Dermis microvascular lymphatic vessel endothelial cell (primary cell): ENCODE measurements at places on chromosomes 2 and 18. TPM values are rescaled to one million over a fixed set of nuclear protein-coding genes. Genes with fewer than 3 reads are reported as not detected.
A peak's percentile ranks its signal among the peaks of the same experiment; 100 is the strongest.

GRCh38 chr2:180709392-180710145 lies 270.8 kb upstream of the UBE2E3 start:
- DNase-seq, result no peak

DNA sequence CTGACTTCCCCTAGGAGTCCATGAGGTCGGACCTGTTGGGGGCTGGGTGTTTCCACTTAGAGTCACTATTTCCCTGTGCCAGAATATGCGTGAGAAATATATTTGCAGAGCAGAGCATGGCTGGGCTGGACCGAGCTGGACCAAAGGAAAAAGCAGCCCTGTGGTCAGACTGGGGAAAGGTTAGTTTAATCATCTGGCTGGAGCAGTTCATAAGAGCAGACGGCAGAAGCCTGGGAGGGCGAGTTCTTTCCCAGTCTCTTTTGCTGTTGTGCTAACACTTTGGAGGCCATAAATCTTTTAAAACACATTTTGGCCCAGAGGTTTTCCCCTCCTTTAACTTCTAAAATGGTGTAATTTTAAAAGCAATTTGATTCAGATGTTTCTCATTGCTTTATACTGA lies 66.5 kb downstream of the GLI2 start:
- no peak for DNase-seq

DNA sequence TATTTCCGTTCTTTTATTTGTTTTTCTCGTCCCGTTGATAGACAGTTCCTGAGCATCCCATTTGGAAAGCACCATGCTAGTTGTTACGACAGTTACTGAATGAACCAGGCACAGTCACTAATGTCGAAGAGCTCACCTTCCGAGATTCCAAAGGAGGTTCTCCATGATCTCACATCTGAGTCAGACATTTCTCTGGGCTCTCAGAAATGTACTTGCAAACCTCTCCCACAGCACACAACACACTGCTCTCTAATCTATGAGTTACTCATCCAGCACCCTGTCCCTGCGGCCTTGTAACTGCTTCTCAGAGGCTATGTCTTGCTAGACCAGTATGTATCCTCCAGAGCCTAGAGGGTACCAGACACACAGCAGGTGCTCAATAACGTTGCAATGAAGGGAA lies 174.7 kb downstream of the DNER start:
- no peak for DNase-seq

- DNase-seq, result no peak
These were observed 15.3 kb upstream of the THSD7B start for GRCh38 chr2:136750065-136750464.

Gene ARHGAP25
- total RNA-seq, result 10.5 and 11.9 TPM in 2 replicates

- DNase-seq, result no peak
These were observed 21.8 kb downstream of the DOK1 start for GRCh38 chr2:74576211-74576862.

GRCh38 chr2:40431600-40431955 lies 20.3 kb downstream of the SLC8A1 start:
- peak; percentile 29 for DNase-seq

Gene TMEFF2
- total RNA-seq, result not detected in 2 replicates

- no peak for DNase-seq
These were observed 259.8 kb upstream of the RASGRP3 start for GRCh38 chr2:33216508-33217182.

Gene SERPINB7
- total RNA-seq, result not detected in 2 replicates

GRCh38 chr2:30936977-30937376 lies 129.7 kb upstream of the CAPN13 start:
- no peak for DNase-seq

Gene SP110
- total RNA-seq, result 1.8 and 2.1 TPM in 2 replicates

Gene POTEC
- total RNA-seq, result not detected in 2 replicates

DNA sequence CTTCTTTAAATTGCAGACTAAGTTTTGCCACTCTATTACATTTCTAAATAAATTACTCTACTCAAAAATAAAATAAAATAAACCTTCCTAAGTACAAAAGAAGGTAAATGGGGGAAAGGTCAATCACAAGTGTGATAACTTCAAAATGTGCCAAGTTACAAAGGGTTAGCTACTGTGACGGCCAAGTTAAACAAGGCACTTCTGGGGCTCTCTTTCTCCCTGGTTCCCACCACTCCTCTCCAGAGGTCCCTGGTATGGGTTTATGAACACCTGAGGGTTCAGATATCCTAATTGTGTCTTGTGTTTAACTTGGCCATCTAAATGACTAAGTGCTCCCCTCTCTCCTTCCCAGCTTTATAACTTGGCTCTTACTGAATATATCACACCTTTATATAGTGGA lies 5.4 kb downstream of the ZNF521 start:
- DNase-seq, result no peak

GRCh38 chr2:101515477-101515876 lies 40.6 kb upstream of the RFX8 start:
- peak; percentile 31 for DNase-seq

DNA sequence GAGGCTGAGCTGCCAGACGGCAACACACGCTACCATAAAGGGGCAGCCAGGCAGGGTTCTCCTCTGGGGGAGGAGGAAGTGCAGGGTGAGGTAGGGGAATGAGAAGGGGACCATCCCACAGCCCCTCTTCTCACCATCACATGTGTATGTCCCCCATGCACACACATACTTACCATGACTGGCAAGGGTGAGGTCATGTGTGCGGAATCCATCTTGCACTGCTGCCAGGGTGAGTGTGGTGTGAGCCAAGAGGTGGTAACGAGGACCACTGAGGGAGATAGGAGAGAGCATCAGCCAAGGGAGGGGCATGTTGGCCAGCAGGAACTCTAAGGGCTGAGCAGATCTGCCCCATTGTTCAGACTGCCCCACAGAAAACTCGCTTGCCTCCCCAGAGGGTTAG lies 7.1 kb downstream of the WDR54 start:
- no peak for DNase-seq

GRCh38 chr2:27988718-27989117 lies 98.2 kb downstream of the BABAM2 start:
- DNase-seq, result no peak

Gene MRPL19
- 22.9 and 36.5 TPM in 2 replicates for total RNA-seq

- no peak for DNase-seq
These were observed 83.8 kb downstream of the MGAT5 start for GRCh38 chr2:134337631-134338030.

GRCh38 chr2:29942711-29943110 lies 21.3 kb upstream of the ALK start:
- no peak for DNase-seq

DNA sequence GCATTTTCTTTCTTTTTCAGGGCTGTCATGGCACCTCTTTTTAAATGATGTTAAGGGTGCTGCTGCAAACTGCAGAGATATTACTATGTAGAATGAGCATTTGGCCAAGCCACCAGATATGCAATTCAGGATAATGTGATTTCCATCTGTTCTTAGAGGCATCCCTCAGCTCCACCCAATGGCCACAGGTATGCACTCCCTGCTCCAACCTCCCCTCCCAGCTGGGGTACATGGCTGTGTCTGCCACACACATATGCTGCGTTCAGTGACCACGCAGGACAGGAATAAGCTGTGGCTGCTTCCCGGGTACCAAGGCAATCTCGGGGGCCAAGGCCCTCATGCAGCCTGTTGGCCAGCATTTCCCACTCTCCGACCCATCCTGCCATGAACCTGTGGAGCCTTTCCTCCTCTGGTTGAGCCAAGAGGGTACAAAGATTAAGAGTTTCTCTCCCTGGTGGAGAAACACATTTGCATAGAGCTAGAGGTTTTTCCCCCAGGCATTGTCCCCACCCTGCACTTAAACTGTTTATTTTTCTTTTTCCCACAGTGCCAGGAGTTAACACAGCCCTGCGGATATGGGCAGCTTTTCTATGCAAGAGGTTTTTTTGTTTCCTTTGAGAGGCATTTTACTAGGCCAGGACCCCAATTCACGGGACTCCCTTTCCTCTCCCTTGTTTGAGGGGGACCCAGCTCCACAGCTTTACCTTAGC lies 147.0 kb downstream of the GCA start:
- no peak for DNase-seq

- DNase-seq, result no peak
These were observed 15.8 kb downstream of the OTOF start for GRCh38 chr2:26462100-26462499.

DNA sequence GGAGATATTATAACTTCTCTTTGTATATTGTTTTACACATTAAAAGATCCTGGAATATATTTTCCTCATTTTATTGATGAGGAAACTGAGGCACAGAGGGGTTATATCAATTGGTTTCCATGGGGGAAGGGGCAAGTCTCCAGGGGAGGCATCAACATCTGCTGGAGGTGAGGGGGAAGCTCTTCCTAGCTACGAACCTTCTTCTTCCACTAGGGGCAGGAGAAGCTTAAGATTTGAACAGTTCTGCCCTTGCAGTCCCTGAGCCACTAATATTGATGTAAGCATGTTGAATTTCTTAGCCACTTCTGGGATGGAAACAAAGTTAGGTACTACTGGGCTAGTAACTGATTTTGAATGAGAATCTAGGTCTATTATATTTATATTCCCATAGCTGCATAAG lies 140.1 kb upstream of the AQP4 start:
- no peak for DNase-seq

DNA sequence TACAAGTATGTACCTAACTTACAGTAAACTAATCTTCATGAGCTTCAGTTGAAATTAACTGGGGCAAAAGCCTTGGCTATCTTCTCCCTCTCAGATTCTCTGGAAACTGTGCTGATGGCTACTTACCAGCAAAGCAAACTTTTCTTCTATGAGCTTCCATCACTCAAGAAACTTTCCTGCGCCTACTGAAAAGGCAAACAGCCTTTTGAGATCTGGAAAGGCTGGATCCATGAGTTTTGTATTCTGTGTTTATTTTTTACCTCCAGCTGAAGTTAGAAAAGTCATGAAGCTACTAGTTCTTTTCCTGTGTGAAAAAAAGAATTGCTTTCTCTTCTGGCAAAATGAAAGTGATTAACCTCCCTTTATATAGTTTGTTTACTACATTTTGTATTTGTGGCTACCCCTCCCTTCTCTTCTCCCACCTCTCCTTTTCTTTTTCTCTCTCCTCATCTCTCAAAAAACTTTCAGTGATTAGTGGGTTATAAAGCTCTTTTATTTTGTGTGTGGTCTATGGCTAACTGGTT lies 49.2 kb upstream of the RNF152 start:
- DNase-seq, result no peak

DNA sequence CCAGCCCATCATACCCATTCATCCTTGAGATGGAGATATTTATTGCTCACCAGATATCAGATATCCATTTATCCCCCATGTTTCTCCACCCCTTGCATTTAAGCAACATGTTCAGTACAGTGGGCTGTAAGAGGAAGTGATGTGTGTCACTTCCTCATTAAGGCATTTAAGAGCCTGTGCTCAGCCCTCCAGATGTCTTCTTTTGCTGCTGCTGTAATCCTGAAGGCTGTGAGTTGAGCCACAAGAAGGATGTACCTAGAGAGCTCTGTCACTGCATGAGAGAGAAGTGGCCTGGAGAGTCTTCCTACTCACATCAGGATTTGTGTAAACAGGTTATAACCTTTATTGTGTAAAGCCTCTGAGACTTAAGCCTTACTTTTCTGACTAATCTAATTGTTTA lies 151.8 kb upstream of the UNC80 start:
- DNase-seq, result peak; percentile 20

DNA sequence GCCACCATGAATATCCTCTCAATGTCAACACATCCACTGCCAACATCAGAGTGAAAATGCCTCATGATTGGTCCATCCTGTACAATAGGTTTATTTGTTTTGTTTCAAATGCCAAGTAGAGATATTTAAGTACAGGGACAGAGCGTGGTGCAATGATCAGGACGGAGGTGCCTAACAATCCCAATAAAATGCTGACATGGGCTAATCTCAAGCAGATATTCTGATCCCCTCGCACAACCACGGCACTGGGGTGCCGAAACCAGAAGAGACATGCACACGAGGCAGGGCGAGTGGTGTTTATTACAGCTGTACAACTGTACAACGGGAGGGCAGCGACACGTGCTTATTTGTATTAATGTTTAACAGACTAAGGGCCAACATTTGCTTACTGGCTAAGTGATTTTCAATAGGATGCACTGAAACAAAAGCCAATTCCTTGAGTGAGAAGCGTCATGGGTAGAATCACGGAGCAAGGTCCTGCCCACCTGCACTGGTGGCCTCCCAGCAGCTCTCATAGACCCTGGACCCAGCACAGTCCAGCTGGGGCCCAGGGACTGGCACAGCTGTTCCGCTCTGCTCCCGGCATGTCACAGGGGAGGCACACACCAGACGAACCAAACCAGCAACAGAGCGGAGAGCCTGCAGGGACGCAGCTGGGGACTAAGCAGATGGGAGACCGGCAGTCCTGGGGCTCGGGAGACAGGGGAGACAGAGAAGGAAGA lies 101.4 kb downstream of the HDAC4 start:
- no peak for DNase-seq

Gene ACOXL
- total RNA-seq, result not detected in 2 replicates
